Nucleus accumbens (tissue), 56 donors: ENCODE measurements at places on chromosomes 4 and X.

GRCh38 chr4:151184523-151185458 lies 85.4 kb downstream of the RPS3A start:
- no peak for DNase-seq

DNA sequence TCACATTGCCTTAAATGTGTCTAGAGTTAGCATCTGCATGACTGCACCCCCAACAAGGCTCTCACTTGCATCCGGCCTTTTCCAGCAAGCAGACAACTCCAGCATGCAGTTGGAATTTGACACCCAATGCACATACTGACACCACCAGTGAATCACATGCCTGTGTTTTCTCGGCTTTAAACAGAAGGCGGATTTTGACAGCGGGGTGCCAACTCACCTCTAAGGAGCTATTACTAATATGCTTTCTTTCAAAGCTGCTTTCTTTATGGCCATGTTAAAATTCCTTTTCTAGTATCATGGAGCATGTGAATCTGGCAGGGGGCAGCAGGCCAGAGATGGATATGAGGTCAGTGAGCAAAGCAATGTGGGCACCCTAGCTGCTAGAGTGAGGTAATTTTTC lies 78.0 kb upstream of the CLNK start:
- no peak for DNase-seq

- DNase-seq: no peak
These were observed 666.8 kb downstream of the PCDH18 start for GRCh38 chr4:136865526-136865925.

DNA sequence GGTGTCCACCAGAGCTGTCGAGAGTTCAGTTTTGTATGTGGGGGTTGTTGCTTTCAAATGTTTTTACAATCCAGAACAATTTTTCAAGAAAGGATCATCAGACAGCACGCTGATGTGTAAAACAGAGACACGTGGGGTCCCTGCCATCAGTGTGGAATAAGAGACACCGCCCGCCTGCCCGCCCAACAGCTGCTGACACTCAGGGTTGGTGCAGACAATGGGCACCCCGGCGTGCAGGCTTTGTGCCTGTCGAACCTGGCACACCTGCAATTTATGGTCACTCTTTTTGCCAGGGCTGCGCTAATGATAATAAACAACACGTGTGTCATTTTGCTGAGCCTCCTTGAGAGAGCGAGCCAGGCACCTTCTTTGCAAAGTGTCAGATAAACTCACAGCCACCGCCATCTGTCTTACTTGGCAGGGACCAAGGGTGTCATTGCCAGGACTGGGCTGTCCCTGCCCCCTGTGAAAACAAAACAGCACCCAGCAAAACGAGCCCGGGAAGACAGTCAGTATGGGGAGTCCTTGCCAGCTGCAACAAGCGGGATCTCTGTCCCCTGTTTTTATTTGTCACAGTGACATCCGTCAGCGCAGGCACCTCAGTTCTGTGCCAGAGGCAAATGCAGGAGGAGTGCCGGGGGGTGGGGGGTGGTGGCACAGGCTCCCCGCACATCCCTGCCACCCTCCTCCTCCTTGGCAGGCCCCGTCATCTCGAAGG lies 69.1 kb downstream of the PSAPL1 start:
- peak; percentile 91 for DNase-seq

- DNase-seq: no peak
These were observed 14.3 kb upstream of the PNPLA4 start for GRCh38 chrX:7941390-7942042.

- DNase-seq: no peak
These were observed 124.3 kb downstream of the C4orf33 start for GRCh38 chr4:129220254-129220653.

GRCh38 chr4:138802499-138802898 lies 213.1 kb upstream of the NOCT start:
- no peak for DNase-seq

DNA sequence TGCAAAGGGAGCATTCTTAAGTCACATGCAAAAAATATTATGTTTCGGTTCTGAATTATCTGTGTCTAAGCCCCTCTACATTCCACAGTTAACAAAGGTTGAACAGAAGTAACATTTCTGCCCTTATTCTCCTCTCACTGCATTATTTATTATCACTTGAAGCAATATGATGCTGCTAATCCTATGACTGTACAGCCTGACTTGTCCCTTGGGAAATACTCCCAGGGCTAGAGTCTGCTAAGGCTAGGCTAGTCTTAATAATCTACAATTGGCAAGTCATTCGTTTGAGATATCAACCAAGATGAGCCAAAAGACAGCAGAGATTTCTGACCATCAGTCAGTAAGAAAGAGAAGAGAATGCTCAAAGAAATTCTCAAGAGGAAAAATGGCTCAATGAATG lies 226.9 kb upstream of the HCCS start:
- no peak for DNase-seq

DNA sequence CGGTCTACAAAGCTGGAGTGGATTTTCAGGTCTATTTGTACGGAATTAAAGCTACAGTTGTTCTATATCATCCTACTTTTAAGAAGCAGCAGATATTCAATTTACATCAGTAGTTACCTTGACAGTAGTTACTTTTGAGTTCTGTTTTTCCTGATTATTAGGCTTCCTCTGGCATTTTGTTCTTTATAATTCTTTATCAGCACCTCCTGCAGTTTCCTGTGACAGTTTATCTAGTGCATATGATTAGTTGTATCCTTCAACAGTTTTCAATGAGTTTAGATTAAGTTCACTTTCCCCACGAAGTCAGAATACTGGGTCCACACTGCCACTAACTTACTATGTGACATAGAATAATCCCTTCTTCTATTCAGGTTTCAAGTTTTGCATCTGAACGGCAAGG lies 71.7 kb downstream of the IDS start:
- DNase-seq: no peak

- DNase-seq: no peak
These were observed 10.6 kb upstream of the GPR174 start for GRCh38 chrX:79133904-79134303.

DNA sequence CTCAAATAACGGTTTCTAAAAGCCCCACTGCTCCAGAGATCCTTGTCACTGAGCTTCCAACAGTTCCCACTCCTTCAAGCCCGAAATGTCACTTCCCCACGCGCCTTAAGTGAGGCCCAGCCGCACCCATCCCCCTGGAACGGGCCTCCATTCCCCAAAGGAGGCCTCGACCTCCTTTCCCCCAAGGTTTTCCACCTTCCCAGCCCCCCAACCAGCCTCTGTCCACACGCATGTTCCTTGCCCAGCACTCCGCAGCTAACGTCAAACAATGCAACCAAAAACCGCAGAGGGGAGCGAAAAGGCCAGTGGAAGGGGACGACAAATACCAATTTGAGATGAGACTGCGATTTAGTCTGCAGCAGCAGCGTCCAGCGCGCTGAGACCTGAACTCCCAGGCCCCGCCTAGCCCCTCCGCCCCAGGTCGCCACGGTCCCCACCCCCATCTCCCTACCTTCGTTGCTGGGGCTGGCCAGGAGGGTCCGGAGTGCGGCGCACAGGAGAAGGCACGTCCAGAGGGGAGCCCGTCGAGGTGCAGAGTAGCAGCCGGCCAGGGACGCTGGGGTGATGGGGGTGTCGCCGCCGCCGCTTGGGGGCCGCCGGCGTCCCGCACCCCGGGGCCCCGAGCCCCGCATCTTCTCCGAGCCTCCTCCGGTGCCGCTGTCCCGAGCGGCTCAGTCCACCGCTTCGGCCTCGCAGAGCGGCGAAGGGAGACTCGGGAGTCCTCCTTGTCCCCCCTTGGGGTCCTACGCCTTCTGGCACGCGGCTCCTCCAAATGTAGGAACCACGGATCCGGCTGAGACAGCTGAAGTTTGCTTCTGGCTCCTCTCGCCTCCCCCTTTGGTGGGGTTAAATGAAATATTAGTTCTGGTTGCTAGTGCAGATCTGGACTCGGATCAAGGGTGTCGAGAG lies 924 bp downstream of the EPHA5 start:
- DNase-seq: peak; percentile 7

- no peak for DNase-seq
These were observed 293.1 kb downstream of the CAMK2D start for GRCh38 chr4:113468165-113469022.

DNA sequence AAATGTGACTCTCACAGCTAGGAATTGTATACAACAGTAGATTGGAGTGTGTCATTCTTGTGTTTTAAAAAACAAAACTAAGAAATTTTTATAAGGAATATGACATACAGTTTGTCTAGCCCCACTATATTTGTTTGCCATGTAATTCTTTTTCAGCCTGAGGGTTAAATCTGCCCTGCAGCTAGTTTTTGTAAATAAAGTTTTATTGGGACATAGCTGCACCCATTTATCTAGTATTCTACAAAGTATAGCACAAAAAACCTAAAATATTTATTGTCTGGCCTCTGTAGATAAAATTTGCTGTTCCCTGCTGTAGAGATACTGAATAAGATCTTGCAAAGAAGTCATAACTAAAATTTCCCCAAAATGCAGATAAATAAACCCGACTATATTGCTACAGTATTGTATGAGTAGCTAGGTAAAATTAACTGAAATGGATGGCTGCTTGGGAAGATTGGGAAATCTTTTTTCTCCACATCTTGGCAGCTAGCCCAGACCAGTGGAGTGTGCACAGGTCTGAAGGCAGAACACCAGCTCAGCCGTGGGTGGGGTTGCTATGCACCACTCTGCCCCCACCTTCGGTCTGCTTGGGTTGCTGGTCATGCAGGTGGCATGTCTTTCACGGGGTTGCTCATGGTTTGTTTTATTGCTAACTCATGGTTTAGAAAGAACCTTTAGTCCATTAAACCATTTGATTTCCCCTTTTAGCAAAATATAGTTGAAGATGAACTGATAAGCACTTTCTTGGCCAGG lies 127.9 kb downstream of the KLHL8 start:
- DNase-seq: no peak

DNA sequence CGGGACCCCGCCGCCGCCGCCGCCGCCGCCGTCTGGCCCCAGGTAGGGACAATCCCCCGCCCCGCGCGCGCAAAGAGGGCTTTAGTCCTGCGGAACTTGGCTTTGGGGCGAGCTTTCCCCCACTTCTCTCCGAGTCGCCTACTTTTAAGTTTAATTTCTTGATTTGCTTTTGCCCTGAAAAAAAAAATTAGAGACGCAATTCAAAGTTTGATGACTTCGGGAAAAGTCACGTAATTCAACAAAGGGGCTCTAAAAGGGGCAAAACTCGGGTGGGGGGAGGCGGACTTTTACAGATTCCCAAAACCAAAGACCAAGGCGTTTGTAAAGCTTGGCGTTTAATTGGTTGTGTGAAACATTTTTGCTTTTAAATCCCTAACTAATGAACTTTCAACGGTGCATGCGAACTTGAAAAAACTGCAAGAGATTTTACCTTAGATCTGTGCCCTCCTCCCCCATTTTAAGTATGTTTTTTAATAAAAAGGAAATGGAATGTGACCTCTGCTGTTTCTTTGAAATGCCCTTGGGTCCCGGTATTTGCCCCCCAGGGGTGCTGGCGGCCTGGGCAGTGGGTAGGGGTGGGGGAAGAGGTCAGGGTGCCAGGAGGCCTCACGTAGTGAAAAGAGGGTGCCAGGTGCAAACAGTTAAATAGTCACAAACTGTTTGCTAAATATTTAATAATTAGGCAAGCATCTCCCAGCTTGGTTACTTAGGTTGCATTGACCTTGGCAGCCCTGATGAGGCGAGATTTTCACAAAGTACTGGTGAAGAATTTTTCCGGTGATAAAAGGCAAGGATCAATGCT lies 209.7 kb downstream of the NWD2 start:
- DNase-seq: no peak

- no peak for DNase-seq
These were observed 33.1 kb downstream of the SLC10A7 start for GRCh38 chr4:146488495-146489174.

- DNase-seq: no peak
These were observed 945.5 kb upstream of the PCDH10 start for GRCh38 chr4:132203618-132204017.

- no peak for DNase-seq
These were observed 88.0 kb downstream of the GUCY2F start for GRCh38 chrX:109393859-109394258.

- no peak for DNase-seq
These were observed 824 bp upstream of the HMGB3 start for GRCh38 chrX:150982235-150982787.

GRCh38 chrX:56763556-56764152 lies 34.6 kb downstream of the NBDY start:
- DNase-seq: no peak

GRCh38 chr4:46432923-46433322 lies 43.0 kb upstream of the GABRA2 start:
- DNase-seq: peak; percentile 2

DNA sequence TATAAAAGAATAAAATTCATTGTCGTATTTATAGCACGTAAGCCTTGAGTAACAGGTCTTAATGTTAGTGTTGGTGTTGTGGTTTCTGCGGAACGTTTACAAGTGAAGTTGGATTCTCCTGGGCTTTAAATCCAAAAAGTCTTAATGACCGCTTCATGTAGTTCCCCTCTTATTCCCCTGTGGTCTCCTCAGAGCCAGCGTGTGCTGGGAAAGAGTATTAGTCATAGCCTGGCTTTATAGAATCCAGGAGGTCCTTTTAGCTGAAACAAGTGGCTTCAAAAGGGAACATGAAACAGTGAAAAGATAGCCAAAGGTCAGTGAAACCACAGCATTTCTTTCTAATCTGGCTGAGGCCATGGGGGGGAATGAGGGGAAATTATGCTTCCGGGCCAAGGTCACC lies 79.1 kb downstream of the CLCN4 start:
- DNase-seq: no peak

DNA sequence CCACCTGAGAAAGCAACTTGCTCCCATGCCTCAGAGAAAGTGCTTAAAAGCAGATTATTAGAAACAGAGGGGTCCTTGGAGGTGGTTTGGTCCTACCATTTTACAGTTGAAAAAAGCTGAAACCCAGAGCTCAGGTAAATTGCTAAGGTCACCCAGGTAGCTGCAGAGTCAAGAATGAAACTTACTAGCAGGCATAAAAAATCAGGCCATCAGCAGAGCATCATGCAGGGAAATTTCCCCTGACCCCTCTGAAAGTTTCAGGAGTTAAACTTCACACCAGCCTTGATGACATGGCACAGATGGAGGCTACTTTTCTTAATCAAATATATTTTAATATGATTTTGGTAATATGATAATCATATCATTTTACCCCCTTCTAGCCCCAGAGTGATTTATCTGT lies 70.3 kb downstream of the IRF2 start:
- no peak for DNase-seq

DNA sequence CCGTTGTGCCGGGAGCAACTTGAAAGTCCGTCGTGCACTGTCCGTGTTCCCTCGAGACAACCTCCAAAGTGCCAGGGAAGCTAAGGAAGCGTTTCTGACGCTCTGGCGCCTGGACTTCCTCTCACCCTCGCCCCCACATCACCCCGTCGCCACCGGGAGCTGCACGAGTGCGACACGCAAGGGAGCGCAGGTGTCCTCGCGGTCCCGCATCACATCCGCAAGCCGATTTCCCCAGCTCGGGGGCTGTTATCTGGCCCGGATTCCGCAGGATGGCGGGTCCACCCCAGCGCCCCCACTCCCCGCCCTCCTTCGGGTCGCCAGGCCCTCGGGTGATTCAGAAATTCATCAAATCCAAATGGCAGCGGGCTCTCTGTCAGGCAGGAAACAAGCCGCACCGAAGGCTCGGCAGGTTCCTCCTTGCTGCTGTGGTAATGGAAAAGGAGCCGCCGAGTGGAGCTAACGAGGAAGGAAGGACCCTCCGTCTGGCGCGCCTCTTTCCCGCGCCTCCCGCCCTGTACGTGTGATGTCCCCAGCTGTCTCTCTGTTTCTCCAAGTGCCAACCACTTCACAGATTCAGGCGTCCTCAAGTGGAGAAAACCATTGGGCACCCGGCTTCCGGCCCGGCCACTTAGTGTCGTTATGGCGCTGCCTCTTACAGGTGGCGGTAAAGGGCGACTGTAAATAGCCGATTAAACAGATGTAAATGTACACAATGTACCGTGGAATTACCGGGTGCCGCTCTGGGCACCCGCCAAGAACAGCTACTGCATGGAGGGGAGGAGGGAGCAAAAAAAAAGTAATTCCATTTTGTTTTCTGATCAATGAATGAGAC lies 921 bp upstream of the SETD7 start:
- DNase-seq: peak; percentile 63
